ENCODE measurements at places on chromosomes 12 and 14.

- DNase-seq, result no peak
These were observed 39.3 kb upstream of the SSTR1 start for GRCh38 chr14:38168416-38168815.

DNA sequence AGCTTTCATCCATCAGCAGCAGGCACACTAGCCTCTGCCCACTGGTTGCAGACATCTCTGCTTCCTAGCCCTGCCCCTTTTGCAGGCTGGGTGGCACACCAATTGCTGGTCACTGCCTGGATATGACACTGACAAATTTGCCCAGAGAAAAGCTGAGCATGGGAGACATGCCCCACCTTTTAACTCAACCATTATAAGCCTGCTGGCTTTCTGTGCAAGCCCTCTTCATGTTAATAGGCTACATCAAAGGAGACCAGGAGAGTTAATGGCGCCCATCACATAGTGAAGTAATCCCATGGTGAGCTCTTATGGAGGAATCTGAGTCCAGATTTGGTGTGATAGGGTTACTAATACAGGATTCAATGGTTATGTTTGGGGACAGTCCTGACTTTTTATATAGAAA, 139.2 kb downstream of the KICS2 start:
- no peak for DNase-seq

- no peak for DNase-seq
These were observed 7.0 kb downstream of the GPX2 start for GRCh38 chr14:64935508-64935907.

DNA sequence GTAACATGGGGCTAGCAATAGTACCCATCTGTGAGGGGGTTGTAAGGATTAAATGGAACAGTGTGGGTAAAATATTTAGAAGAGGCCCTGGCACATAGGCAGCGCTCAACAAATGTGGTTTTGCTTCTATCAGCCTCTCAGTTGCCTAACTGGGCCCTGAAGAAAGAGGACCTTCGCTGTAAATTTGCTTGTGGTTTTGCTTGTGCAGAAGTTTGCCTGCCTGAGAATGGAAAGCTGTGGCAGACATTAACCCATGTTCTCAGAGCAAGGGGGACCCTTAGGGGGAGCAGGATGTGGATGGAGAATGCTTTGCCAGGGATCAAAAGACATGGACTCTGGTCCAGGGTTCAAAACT, 160.1 kb downstream of the BRMS1L start:
- DNase-seq, result no peak

DNA sequence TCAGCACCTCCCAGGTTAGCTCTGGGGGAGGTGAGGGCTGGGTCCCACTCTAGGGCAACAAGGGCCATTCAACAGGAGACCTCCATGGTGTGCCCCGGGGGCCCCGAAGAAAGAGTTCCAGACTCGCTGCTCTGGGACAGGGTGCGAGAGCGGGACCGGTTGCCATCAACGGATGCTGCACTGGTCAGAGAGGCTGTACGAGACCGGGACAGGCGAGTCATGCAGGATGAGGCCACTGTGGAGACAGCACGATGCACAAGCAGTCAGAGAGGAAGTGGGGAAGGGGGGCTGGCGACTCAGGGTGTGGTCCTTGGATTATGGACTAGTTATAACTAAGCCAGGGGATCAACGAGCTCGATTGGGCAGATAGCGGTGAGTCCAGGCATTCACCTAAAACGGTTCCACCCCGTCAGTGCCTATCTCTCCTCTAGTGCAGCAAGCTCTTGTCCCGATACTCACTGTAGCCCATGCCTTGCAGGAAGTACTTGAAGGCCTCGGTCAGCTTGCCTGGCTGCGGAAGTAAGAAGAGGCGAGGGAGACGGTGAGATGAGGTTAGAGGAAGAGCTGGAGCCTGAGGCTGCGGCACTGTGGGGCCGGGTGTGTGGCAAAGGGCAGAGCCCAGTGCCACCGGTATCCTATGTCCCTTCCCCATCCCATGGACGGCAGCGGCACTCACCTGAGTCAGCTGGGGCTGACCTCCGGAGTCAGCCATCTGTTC, 7.2 kb downstream of the NDRG2 start:
- DNase-seq, result no peak

DNA sequence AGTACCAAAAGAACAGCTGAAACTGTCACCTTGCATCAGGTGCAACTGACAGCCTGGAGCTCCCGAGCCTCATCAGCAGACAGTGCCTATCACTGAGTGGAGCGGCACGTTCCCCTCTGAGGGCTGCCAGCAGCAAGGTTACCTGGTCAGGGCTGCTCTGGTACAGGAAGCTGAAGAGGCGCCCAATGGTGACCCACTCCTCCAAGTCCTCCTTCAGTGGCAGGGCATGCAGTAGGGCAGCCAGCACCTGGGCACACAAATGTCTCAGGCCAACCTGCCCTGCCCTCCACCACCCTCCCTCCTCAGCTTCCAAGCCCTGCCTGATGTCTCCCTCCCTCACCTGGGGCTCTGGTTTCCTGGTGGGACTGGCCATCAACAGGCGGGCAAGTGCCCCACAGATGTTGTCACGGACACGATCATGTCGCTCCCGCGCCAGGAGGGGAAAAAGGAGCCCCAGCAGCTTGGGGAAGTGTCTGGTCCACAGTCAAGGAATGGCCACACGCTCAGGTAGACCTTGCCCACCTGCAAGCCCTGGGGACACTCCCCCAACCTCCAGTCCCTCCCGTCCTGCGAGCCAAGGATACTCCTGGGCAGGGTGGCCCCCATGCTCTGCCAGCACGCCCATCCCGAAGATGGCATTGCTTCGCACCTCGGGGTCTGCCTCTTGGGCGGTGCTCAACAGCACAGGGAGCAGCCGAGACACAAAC, 7.1 kb downstream of the IPO4 start:
- no peak for DNase-seq

DNA sequence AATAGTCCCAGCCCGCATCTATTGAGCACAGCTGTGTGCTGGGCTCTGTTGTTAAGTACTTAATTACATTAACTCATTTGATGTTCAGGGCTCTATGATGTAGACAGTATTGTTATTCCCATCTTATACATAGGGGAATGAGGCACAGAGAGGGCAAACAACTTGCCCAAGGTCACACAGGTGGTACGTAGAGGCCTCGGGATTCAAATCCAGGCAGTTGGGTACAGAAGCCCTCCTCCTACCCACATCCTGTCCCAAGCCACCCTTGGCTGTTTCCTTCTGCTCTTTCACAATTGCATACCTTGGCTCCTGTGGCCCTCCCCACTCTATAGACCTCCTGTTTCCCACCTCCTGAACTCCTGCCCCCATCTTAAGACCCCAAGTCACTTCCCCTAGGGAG, 10.0 kb upstream of the GPR68 start:
- no peak for DNase-seq

GRCh38 chr14:20508367-20508766, 3.0 kb downstream of the RNASE10 start:
- no peak for DNase-seq

- DNase-seq, result no peak
These were observed 102.9 kb downstream of the DYRK2 start for GRCh38 chr12:67751381-67751928.

DNA sequence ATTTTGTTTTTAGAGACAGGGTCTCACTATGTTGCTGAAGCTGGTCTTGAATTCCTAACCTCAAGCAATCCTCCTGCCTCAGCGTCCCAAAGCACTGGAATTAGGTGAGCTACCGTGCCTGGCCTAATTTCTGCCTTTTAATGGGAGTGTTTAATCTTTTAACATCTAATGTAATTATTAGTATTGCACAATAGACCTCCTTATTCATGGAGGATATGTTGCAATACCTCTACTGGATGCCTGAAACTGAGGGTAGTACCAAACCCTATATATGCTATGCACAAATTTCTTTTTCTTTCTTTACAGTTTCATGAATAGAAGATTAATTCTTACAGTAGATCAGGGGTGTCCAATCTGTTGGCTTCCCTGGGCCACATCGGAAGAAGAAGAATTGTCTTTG, 47.8 kb downstream of the MYRFL start:
- no peak for DNase-seq

- no peak for DNase-seq
These were observed 15.2 kb downstream of the GUCY2C start for GRCh38 chr12:14681190-14681589.

DNA sequence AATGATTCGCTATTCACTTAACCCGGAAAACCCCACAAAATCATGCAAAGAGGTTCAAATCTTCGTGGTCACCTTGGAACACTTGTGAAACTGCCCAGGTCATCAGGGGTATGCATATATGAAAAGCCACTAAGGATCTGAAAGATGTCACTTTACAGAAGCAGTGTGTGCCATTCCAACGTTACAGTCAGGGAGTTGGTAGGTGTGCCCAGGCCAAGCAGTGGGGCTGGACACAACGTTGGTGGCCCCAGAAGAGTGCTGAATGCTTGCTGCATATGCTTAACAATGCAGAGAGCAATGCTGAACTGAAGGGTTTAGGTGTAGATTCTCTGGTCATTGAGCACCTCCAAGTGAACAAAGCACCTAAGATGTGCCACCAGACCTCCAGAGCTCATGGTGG, 51.1 kb upstream of the EIF5 start:
- DNase-seq, result no peak

DNA sequence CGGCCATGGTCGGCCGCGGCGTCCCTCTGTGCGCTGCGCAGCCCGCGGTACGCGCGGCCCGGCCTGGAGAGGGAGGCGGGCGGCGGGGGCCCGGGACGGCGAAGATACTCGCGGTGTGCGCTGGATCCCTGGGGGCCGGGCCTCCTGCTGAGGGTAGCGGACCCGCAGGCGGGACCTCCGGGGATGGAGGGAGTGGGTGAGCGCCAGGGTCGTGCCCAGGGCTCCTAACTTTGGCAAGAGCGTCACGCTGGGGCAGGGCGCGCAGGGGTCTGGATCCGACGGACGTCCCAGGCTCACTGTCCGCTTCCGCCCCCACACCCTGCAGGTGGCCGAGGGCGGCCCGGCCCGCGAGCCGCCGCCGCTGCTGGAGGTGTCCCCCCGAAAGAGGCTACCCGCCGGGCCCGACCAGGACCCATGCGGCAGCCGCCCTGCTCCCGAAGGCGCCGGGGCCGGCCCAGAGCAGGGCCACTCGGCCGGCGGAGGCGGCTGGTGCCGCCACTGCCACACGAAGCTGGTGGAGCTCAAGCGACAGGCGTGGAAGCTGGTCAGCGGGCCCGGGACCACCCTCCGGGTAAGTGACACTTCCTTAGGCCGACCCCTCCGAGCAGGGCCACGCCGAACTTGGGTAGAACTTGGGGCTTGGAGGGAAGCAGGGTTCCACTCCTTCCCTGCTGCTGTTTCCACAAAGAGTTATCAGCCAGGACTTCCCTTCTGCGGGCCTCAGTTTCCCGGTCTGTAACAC, 502 bp downstream of the KIF26A start:
- no peak for DNase-seq

GRCh38 chr12:65463611-65464010, 185.1 kb downstream of the MSRB3 start:
- DNase-seq, result no peak

Data from T-cell (primary cell).